ENCODE measurements at places on chromosomes 16 and 17.

GRCh38 chr17:66483906-66484305 lies 181.5 kb downstream of the PRKCA start:
- no peak for DNase-seq

DNA sequence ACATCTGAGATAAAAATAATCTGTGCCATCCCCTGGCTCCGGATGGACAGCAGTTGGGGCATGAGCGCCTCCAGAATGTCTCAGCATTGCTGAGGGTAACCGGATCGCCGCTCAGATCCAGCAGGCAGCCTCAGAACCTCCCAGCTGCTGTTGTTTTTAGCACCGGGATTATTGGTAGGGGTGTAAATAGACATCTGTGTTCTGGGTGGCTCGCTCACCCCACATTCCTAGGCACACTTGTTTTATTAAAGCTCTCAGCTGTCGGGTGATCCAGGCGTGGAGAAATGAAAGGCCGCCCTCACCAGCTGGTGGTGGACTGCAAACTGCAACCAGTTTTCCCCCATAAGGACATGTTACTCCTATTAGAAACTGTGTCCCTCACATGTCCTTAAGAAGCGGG lies 32.1 kb downstream of the MYH3 start:
- no peak for DNase-seq

GRCh38 chr16:86994651-86995171 lies 322.5 kb downstream of the C16orf95 start:
- DNase-seq: no peak

GRCh38 chr16:24610416-24610755 lies 71.0 kb downstream of the RBBP6 start:
- no peak for DNase-seq

GRCh38 chr17:69949973-69950695 lies 124.9 kb upstream of the KCNJ16 start:
- no peak for DNase-seq

GRCh38 chr17:28717578-28718332 lies at the start of gene RAB34:
RAB34 (minus strand) TSS chr17:28717868; CDS start chr17:28717266, 602 bp downstream.
- DNase-seq: no peak

DNA sequence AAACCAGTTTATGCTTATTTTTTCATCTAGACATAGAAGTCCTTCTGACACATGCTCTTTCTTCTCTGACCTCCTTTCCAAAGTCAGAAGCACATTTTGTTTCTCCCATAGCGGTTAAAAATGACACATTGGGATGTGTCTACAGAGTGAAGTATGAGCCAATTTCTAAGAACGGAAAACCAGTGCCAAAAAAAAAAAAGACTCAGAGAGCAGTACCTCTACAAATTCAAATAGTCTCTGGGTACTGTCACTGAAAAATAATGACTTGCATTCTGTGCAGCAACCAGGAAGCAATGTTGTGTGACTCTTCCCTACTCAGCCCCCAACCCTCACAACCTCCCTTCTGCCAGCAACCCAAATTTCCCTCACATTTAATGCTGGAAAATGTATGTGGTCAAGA lies 145.5 kb upstream of the PMFBP1 start:
- no peak for DNase-seq

DNA sequence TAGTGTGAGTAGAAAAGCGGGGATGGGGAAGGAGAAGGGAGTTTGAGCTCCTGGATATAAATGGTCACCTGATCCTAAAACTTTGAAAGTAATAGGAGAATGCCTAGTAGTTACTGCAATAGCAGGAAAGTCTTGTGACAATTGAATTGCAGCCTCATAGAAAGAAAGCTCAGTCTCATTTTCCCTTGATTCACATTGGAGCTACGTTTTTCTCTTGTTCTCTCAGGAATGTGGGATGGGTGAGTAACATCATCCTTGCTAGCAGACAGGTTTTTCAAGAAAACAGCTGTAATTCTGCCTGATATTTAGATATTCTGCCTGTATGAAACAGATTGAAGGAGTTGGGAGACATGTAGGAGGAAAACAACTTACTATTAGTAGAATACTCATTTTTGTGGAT lies 25.3 kb downstream of the SF3B3 start:
- DNase-seq: no peak

DNA sequence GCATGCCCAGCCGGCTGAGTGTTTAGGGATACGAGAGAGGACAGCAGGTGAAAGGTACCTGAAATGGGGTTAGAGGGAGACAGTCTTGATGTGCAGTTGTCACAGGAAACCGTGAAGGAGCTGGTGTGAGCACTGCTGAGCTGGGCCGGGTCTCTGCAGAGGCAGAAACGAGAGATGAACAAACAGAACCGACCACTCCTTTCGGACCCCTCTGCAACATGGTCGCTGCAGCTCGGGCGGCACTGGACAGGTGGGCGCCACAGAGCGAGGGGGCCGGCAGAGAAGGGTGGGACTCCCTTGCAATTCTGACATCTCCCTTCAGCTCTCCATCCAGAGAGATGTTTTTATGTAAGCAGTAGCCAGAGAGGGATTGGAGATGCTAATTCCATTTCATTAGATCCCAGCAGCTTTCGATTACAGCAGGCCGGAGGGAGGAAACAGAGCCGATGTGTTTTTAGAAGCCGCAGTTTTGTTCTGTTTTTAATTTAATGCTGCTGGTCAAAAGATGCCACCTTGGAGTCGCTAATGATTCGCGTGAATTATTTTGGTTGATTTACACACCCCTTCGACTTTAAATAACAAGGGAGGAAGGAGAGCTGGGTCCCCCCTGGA lies 86.3 kb upstream of the RPL38 start:
- no peak for DNase-seq

GRCh38 chr17:75566834-75567233 lies 20.8 kb upstream of the MYO15B start:
- DNase-seq: no peak

- no peak for DNase-seq
Measured at GRCh38 chr16:9816644-9817043, 365.6 kb downstream of the GRIN2A start.

DNA sequence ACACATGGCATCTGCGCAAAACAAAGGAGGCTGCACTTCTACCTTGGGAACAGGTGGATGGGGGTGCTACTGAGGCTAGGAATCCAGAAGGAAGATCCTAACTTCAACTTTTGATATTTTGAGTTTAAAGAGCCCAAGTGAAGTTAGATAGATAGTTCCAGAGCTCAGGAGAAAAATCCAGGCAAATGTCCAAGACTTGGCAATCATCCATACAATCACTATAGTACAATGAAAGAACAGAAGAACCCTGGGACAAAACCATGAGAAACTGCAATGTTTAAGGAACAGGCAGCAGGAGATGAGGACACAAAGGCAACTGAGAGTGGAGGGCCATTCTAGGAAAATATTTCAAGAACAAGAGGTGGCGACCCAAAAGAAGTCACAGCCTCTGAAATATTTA lies 12.4 kb downstream of the CDYL2 start:
- DNase-seq: no peak

- DNase-seq: no peak
Measured at GRCh38 chr17:7477392-7478275, 1.8 kb downstream of the ZBTB4 start.

- no peak for DNase-seq
Measured at GRCh38 chr17:48394821-48395220, 35.2 kb downstream of the SKAP1 start.

GRCh38 chr16:89911375-89911774 lies 7.3 kb upstream of the MC1R start:
- DNase-seq: no peak

DNA sequence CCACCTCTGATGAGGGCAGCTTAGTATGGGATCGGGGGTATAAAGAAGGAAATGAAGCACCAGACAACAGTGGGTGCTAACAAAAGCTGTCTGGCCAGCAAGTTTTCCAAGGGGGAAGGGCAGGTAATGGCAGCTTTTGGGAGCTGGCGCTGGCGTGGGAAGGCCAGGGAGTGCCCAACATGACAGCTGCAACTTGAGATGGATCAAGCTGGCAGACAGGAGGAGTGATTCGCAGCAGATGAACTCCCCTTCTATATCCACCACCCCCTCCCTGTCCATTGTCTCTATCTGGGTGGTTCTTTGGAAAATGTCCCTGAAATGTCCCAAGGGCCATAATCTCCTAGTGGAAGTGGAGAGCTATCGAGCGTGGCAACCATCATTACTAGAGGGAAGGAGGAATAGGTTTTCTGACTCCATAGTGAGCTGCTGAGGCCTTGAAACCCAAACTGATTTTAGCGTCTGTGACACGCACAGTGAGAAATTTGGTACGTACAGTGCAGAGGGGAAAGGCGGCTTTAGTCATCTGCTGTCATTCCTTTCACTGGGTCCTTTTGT lies 4.8 kb upstream of the INPP5K start:
- no peak for DNase-seq

DNA sequence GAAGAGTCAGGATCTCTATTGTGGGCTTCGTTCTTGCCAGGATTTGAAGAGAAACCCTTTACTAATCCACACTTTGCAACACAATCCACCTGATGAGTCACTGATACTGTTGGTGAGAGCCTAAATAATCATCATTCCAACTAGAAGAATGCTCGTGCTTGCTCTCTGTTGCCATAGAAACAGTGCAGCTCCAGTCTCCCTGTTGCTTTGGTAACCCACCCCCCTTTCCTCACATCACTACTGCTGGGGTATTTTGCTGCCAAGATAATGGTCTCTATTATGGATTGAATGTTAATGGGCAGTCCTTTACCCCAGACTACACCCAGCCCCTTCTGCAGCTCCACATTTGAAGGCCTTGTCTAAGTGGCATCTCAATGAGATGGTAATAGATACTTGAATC lies 190.4 kb downstream of the ABCC12 start:
- DNase-seq: no peak

- no peak for DNase-seq
Measured at GRCh38 chr16:7980133-7980483, 610.2 kb downstream of the TMEM114 start.
